Fibroblast of villous mesenchyme (primary cell): ENCODE measurements at places on chromosomes 5 and 9. TPM values are rescaled to one million over a fixed set of nuclear protein-coding genes. Genes with fewer than 3 reads are reported as not detected.

ADAMTSL2 gene
- total RNA-seq = under 0.01 and 0.32 TPM in 2 replicates

GPR150 gene
- 0.32 and 0.43 TPM in 2 replicates for total RNA-seq

PCA3 gene
- under 0.01 TPM in 1 of 2 replicates, not detected in the other for total RNA-seq

PCDHGA2 gene
- total RNA-seq = 2.6 and 3.0 TPM in 2 replicates

NFIL3 gene
- 15.5 and 18.1 TPM in 2 replicates for total RNA-seq

EXOC3 gene
- 31.2 and 32.4 TPM in 2 replicates for total RNA-seq

CLINT1 gene
- total RNA-seq = 87.0 and 118 TPM in 2 replicates

CFAP157 gene
- total RNA-seq = under 0.01 TPM in 2 replicates

FAM200C gene
- total RNA-seq = 2.9 and 4.7 TPM in 2 replicates

DNA sequence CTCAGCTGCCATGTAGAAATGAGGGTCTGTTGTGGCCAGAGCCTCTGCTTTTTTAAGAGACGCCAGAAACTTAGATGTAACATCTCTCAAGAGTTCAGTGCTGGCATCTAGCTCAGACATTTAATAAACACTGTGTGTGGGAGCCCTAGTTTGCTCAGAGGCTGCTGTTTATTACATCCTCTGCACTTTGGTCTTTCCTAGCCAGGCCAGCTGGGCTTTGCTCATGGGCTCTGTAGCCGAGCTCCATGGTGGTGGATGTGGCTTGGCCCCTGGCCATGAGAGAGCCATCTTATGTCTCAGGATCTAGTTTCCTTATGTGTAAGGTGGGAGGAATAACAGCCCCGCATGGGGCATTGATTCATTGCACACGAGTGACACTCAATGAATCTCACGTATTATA lies 30.0 kb downstream of the ARHGEF37 start:
- DNase-seq = peak; percentile 91

GRCh38 chr9:89749500-89750116 lies 144.8 kb downstream of the GADD45G start:
- no peak for DNase-seq

DNA sequence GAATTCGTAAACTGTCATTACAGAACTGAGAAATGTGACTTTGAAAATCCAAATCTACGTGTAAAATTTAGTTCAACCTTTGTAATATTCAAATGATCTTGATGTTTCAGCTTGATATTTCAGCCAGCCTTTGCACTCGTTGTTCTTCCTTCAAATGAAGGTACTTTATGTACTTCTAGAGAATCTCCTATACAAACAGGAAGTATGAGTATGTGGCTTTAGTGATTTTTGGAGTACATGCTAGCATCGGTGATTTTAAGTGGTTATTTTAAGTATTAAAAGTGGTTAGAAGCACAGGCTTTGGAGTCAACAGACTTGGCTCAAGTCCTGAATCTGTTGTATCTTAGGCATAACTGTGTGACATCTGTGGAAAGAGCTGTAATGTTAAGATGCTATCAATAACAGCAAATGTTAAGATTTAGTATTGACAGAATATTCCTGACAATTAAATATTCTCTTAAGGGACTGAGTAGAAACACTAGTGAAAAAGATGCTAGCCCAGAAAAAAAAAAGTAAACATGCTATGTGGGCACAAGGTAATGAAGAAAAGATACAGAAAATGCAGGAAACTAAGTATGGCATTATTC lies 398.0 kb downstream of the ADGRV1 start:
- no peak for DNase-seq

DNA sequence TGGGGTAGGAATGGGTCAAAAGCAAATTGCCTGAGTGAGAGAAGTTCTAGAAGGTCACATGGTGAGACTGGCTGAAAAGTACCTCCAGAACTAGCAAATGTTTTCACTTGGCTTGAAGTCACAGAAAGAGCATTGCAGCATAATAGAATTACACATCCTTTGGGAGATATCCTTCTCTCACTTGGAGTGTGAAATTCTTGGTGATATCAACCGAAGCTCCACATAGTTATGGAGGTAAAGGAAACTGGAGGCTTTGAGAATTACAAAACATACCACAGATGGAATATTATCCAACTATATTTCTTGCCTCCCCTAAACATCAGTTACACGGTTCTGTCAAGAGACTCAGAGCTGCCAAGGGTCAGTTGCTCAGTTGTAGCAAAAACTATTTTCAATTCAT lies 182.4 kb downstream of the SEMA5A start:
- no peak for DNase-seq

GRCh38 chr5:178383919-178384815 lies 151.6 kb upstream of the PHYKPL start:
- DNase-seq = no peak

- no peak for DNase-seq
Measured at GRCh38 chr9:132260846-132261245, 93.9 kb downstream of the SETX start.

DNA sequence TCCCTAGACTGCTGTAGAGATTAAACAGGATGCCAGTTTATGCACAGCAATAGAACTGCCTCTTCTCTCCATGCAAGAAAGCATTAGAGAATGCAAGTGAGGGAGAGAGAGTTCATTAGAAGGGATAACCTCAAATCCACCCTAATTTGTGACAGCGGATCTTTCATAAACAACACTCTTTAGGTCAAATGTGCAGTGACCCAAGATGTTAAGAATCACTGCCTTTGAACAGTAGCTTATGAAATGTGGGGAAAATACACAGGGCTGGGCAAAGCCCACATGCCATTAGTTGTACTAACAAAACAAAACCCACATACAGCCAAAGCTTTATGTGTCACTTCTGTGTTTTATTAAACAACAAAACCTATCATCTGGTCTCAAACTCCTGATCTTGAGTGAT lies 36.2 kb upstream of the POU4F3 start:
- DNase-seq = no peak

DNA sequence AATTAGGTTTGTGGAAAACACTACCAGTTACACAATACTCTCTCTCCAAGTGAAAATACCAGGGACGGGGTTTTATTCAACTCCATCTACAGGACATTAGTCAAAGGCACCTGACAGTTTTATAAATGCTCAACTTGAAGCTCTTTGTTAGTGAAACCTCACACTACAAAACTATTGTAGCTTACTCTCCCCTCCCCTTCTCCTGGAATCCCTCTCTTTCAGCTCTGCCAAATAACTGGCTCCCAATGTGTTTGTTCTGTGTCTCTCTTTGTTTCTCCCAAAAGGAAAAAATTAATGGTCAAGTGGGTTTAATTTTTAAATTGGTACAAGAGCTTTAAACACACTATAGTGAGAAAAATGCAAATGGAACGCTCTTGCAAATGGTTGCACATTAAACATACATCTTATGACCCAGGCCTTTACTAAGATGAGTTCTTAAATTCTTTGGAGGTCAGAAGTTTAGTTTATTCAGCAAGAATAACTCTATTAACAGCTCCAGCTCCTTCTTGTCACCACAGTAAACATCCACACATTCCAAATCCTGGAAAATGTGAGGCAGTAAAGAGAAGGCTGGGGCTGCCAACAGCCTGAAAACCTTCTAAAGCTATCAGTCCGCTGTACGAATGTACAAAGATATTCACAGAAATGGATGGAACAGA lies 48.4 kb downstream of the ZNF608 start:
- peak; percentile 85 for DNase-seq

GRCh38 chr5:59361454-59361853 lies 532.1 kb downstream of the PDE4D start:
- no peak for DNase-seq

DNA sequence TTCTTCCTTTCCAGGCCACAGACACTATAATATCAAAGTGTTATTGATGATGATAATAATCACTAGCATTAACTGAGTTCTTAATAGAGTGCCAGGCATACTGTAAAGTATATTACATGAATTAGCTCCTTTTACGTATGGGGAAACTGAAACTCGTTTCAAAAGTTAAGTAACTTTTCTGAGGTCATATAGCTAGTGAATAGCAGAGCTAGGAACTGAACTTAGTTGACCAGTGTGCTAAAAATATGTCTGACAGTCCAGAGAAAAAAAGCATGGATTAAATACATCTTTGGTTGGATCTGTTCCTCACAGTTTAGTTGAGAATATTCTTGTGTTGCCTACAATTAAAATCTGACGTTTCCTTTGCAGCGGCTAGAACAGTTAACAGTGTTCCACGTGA lies 18.4 kb upstream of the CATSPER3 start:
- DNase-seq = no peak

DNA sequence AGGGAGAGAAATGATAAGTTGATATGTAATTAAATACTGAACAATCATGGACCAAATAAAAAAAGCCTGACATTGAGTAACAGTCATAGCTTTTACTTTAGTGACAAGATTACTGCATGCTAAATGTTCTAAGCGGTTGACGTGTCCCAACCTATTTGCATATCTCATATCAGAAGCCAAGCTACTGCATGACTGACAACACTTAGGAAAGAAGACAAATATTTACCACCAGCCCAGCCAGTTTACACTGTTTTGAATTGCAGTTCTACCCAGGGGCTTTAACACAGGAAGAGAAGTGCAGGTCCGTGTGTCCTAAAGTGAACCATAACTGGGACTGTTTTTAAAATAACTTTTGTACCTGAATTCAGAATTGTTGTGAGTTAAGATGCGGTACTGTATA lies 219.9 kb downstream of the PRDM9 start:
- DNase-seq = no peak

- DNase-seq = no peak
Measured at GRCh38 chr5:3392306-3392939, 203.2 kb upstream of the IRX1 start.

DNA sequence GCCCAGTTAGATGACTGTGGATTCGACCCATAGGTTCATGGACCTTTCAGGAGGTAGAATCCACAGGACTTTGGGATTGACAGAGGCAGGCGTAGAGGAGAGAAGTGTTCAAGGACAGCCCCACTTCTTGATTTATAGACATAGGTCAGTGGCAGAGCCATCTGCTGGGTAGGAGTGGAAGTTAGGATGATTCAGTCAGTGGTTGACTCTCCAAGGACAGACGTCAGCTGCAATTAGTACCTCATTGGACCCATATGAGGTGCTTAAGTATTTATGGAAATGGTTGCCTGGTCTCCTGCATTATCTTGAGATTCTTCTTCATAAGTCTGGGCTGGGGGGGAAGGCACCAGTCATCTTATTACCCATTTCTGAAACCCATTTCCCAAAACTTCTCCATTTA lies 70.9 kb downstream of the SH3RF2 start:
- peak; percentile 17 for DNase-seq

DNA sequence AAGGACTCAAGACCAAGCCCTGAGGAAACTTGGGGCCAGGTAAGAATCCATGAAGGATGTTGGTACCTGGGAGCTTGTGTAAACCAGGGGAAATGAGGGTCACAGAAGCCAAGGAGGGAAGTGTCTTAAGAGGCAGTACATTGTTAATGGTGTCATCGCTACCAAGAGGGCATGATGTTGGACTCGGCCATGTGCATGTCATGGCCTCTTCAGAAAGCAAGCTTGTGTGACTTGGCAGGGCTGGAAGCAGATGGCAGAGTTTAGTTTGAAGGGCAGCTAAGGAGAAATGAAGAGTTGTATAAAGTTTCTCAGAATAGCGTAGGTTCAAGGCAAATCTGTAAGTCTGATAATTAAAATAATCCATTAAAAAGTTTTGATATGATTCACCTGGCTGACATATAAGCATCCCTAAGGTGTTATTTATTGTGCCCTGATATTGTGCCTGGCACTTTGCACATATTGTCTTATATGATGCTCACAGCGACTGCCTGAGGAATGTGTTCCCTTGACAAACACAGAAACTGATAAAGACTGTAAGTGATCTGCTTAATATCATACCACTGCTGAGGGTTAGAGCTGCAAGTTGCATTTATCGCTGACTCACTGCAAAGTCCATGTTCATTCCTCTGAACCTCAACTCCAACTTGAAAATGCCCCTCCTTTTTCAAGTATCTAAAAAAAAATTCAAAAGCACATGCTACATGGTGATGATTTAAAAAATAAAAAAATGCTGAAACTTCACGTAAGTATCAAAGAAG lies 81.3 kb upstream of the PTPN3 start:
- no peak for DNase-seq

DNA sequence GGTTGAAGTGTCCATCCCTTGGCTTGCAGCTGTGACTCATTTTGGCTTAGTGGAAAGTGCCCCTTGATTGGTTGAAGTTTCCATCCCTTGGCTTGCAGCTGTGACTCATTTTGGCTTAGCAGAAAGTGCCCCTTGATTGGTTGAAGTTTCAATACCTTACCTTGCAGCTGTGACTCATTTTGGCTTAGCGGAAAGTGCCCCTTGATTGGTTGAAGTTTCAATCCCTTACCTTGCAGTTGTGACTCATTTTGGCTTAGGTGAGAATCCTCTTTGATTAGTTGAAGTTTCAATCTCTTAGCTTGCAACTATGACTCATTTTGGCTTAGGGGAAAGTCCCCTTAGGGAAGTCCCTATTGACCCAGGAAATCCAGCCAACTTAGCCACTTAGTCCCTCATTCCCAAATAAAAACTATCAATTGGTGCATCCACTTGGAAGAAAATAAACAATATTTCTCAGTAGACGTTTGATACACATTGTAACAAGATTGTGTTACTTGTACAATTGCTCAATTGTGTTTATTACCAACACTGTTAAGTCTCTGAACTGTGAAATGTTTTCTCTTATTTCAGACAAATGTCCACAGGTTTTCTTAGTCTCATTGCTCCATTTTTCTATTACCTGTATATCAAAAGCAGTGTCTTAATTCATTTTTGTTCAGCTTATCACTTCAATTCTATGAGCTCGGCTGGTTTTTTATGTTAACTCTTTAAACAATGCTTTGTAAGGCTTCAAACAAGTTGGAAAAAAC lies 2308.8 kb upstream of the ACO1 start:
- DNase-seq = peak; percentile 2

- DNase-seq = no peak
Measured at GRCh38 chr5:109418712-109419352, 9.1 kb upstream of the PJA2 start.

DNA sequence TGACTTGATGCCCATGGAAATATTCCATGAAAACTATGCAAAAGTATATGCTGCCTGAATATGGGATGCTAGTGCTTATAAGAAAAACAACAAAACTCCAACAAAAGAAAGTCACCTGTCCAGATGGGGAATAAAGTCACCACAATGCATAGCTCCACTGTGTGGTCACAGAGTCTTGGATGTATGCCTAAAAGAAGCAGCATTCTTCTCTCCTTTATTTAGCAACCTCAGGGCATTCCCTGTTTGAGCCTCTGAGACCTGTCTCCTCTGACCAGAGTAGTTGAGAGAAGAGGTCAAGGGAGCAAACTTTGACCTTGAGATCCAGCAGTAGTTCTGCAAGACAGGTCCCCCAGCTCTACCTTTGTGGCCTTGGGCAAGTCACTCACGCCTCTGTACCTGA lies 287.5 kb downstream of the MED10 start:
- DNase-seq = no peak

GRCh38 chr9:95756986-95757385 lies 118.5 kb upstream of the ERCC6L2 start:
- DNase-seq = peak; percentile 80

DNA sequence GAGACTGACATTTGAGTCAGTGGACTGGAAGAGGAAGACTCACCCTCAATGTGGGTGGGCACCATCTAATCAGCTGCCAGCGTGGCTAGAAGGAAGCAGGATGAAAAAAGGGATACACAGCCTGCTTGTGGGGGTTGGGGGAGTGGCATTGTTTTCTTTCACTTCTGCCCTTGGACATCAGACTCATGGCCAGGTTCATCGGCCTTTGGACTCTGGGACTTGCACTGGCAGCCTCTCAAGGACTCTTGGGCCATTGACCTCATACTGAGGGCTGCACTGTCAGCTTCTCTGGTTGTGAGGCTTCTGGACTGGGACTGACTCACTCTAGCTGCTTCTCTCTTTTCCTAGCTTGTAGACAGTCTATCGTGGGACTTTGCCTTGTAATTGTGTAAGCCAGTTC lies 374.9 kb downstream of the TLE1 start:
- DNase-seq = no peak
